Posterior vena cava (tissue), 2 donors: ENCODE measurements at places on chromosomes 1 and 21. TPM values are rescaled to one million over a fixed set of nuclear protein-coding genes. Genes with fewer than 3 reads are reported as not detected.
A peak's percentile ranks its signal among the peaks of the same experiment; 100 is the strongest.

PLA2G2F gene
- not detected for total RNA-seq

A3GALT2 gene
- total RNA-seq: 0.24 TPM

OR2T2 gene
- total RNA-seq: not detected

TSPAN2 gene
- 43.9 TPM for total RNA-seq

- DNase-seq: no peak
Measured at GRCh38 chr1:95671098-95671497, 437.1 kb downstream of the RWDD3 start.

GRCh38 chr21:42563686-42564085 lies 50.0 kb downstream of the SLC37A1 start:
- DNase-seq: peak; percentile 42

- peak; percentile 94 for DNase-seq
Measured at GRCh38 chr1:61606448-61607312, 118.3 kb downstream of the TM2D1 start.

GRCh38 chr1:243726806-243727502 lies 123.1 kb downstream of the AKT3 start:
- DNase-seq: no peak

DNA sequence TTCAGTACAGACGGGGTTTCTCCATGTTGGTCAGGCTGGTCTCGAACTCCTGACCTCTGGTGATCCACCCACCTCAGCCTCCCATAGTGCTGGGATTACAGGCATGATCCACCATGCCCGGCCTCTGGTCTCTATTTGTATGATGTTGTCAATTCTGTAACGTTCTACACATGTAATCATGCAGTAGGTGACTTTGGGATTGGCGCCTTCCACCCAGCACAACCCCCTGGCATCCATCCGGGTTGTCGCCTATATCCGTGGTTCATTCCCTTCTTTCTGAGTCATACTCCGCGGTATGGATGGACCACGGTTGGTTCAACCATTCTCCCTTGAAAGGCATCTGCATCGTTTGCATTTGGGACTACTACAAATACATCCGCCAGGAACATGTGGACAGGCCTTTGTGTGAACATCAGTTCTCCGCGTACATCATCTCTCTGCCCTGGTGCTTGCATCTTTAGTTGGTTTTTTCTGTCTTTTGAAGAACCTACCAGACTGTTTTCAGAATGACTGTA lies 72.1 kb downstream of the PDE9A start:
- no peak for DNase-seq

GRCh38 chr1:234836045-234836681 lies 226.2 kb upstream of the IRF2BP2 start:
- no peak for DNase-seq

DNA sequence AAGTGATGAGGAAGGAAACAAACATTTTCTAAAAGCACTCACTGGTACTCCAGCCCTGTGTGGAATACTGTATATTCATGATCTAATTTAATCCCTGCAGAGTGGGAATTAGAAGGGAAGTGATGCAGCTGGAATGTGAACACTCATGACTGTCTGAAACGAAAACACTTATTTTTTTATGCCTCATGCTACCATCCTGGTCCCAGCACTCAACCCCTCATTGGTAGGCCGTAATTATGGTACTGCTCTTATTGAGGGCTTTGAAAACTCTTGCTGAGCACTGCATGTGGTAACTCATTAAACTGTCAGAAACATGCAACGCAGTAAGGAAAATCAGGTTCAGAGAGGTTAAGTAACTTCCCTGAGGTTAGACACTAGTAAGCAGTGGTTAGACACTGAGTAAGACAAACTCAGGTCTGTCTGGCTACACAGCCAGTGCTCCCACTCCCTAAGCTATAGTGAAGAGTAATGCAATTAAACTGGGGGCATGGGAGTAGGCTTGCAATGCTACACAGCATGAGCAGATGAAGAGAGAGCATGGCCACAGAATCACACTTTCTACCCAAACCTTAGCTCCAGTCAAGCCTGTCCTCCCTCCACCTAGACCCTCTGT lies 17.3 kb upstream of the TNFSF4 start:
- no peak for DNase-seq
